ENCODE measurements at places on chromosomes 16 and 17.
A peak's percentile ranks its signal among the peaks of the same experiment; 100 is the strongest.

- DNase-seq: no peak
Measured at GRCh38 chr16:85056211-85056748, 28.7 kb downstream of the KIAA0513 start.

DNA sequence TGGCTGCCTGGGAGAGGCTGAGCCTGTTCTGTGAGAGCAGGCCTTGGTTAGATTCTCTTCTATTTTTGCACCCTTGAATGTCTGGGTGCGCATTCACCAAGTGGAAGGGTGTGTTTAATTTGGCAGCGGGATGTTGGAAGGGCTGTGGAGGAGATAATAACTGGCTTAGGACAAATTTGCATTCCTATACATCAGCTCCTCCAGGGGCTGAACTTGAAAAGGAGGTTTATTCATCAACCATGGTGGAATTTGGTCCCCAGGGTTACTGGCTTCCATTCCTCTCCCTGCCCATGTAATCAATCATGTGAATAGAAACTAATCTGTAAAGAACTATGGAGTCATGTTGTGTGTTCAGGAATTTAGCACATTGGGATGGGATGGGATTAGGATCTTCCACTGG is 100.2 kb upstream of the FOXF1 start:
- DNase-seq: no peak

- no peak for DNase-seq
Measured at GRCh38 chr16:86072328-86073102, 173.6 kb downstream of the IRF8 start.

DNA sequence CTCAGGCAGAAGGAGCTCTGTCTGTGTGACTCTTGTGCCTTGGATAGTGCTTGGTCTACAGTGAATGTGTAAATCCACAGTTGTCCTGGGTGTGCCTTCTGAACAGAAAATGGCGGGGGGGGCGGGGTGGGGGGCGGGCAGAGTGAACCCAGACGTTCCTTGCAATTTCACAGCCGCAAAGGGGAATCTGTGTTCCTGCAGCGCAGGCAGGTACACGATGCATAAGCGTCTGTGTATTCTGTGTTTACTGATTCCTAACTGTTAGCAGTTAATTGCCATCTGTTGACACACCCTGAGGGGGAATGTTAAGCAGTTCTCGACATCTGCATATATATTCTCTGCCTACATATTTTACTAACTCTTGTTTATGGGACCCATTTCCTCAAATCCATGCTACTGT is 123.5 kb upstream of the ZFHX3 start:
- no peak for DNase-seq

- no peak for DNase-seq
Measured at GRCh38 chr16:89600427-89600826, 13.0 kb upstream of the DPEP1 start.

DNA sequence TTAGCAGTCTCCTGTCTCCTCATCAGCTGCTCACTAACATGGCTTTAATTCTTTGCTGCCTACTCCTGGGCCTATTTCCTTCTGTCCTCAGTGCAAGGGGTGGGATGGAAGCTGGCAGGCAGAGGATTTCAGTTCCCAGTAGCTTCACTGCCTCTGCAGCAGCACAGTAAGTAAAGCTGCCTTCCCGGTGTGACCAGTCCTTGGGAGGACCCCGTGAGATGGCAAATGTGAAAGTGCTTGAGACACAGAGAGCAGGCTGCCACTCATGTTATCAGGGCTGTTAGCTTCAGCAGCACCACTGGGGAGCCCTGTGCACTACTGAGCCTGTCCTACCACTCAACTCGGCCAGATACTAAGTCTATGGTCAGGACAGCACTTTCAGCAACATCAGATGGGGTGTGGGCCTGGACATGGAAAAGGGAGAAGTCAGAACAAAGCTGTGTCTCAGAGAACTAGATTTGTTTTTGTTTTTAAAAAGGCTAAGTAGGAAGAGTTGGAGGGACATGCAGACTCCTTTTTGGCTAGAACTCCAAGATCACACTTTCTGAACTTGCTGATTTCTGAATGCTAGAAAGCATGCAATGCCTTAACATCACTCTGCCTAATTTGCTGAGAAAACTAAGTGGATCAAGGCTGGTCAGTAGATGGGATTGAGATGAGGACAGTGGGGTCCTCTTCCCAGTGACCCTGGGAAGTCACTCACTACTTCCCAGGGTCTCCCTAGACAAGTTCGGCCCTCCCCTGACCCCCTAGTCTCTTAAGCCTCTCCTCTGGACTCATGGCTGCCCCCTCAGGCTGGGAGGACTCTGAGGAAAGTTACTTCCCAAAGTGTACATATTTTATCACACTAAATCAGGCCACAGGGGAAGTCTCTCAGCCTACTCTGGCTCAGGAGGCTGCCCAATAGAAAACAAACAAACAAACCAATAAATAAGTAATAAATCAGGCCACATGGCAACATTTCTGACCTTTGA is 1.1 kb downstream of the ACSF2 start:
- DNase-seq: peak; percentile 23

DNA sequence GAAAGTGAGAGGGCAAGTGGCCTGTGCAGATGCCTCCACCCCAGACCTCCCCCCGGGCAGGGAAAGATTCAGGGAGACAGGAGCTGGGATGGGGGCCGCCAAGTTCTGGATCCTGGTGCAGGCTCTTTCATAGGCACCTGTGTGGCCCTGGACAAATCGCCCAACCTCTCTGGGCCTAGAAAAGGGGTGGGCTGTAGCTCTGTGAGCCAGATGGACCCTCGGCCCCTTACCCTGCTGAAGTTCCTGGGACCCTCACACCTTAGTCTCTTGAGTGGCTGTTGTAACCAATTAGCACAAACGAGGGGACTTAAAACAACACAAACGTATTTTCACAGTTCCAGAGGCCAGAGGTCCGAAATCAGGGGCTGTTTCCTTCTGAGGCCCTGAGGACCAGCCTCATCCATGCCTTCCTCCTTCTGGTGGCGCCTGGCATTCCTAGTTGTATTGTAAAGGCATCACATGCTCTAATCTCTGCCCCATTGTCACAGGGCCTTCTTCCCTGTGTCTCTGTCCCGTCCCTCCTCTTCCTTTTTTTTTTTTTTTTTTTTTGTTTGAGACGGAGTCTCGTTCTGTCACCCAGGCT is 352.6 kb downstream of the SEC14L1 start:
- DNase-seq: no peak

DNA sequence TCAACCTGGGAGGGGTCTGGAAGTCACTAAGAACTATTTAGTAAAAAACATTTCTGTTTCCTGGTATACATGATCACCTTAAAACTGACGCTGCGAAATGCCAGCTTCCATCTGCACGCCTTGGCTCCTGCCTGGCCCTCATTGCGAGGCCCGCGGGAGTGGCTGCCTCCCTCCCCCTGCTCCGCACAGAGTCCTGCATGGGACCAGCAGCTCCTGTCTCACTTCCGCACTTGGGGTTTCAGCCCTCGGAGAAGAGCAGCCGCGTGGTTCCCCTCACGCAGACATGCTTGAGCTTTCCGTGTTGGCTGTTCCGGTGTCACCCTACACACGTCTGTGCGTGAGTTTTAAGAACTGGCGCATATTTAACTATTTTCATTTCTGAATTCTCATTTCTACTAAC is 18.4 kb downstream of the MTHFSD start:
- no peak for DNase-seq

DNA sequence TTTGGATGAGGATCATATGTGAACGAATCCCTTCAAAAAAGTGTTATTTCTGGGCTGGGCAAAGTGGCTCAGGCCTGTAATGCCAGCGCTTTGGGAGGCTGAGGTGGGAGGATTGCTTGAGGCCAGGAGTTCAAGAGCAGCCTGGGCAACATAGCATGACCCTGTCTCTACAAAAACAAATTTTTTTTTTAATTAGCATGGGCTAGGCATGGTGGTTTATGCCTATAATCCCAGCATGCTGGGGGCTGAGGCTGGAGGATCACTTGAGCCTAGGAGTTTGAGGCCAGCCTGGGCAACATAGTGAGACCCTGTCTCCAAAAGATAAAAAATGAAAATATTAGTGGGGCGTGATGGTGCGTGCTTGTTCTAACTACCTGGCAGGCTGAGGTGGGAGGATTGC is 4.6 kb downstream of the TAOK1 start:
- no peak for DNase-seq

- no peak for DNase-seq
Measured at GRCh38 chr16:71338632-71339031, 19.9 kb upstream of the CALB2 start.

- no peak for DNase-seq
Measured at GRCh38 chr16:64122177-64122576, 999.7 kb downstream of the CDH11 start.

DNA sequence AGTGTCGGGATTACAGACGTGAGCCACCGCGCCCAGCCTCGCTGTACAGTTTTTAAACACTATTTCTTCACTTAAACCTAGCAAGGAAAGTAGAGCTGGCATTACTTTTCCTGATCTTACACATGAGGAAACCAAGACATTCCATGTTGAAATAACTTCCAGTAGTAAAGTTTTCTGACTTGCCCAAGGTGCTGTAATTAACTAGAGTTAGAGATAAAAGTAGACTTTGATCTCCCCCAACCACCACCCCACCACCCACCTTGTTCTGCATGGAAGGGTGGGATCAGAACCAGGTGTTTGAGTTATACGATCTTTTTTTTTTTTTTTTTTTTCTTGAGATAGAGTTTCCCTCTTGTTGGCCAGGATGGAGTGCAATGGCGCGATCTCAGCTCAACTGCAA is 47.1 kb downstream of the CENPV start:
- no peak for DNase-seq

GRCh38 chr17:75645889-75646637 is 12.8 kb downstream of the SMIM5 start:
- no peak for DNase-seq

DNA sequence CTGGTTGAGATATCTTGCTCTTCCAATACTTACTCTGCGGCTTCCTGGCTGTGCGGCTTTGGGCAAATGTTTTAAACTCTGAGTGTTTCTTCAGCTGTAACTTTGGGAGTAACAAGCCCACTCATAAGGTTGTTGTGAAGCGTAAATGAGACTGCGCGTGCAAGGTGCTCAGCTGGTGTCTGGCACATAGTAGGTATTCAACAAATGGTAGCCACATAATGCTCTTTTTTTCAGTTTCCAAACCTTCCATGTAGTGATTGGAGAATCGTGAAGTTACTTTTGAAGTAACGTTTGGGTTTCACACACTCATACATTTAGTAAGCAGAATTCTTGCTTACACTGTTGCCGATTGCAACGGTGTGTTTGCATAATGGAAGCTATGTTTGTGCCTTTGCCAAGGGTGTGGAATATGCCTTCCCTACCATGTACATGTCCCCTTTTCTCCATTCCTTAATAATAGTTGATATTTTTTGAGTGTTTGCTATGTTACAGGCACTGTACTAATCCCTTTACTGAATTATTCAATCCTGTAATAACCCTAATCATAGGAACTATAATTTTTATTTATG is 829 bp downstream of the DHRS7B start:
- DNase-seq: no peak

DNA sequence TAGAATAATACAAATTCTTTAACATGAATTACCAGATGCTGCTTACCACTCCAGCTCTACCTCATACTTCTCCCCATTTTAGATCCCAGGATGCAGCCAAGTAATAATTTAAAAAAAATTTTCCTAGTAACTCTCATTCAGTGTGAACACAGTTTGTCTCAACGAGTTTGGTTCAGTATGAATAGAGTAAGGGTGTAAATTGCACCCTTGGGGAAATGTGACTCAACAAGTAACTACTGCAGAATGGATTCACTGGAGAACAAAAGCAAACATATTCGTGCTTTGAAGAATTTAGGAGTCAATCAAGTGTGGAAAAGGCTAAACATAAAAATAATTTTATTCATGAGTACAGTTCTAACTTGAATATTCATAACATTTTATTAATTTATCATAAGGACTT is 23.0 kb downstream of the KCNJ16 start:
- DNase-seq: no peak

- no peak for DNase-seq
Measured at GRCh38 chr16:82971126-82971525, 344.4 kb downstream of the CDH13 start.

- no peak for DNase-seq
Measured at GRCh38 chr16:28556914-28557320, 3.2 kb downstream of the SGF29 start.

DNA sequence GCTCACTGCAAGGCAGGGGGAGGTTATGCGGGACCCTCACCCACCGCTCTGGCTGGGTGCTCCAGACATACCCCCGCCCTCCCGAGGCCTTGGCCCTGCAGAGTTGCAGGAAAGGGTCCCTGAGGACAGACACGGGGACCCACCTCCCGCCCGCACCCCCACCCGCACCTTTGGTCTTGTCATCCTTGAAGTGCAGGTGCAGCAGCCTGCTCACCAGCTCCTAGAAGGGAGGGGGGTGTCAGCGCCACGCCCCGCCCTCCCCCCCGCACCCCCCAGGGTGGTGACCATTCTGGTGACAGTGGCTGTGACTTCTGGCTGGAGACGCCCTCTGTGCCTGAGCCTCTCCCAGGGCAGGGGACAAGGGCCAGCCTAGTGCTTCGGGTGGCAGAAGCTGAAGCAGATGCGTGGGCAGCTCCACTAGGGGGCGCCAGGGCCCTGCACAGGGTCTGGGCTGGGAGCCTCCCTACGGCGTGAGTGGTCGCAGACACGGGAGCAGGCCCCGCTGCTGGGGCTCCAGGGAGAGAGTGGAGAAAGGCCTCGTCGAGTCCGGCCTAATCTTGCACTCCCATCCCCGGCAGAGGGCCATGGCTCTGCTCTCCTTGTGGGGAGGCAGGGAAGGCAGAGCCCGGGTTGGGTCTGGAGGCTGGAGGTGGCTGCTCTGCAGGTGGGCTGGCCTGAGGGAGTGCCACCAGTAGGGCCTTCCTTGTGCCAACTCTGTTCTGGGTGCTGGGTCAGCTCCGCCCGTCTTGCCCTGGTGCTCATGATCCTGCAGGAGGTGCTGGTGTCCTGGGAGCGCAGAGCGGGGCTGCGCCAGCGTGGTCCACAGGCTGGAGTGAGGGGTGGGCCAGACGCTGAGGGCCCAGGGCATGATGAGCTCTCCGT is 2.7 kb downstream of the CENPX start:
- peak; percentile 64 for DNase-seq

DNA sequence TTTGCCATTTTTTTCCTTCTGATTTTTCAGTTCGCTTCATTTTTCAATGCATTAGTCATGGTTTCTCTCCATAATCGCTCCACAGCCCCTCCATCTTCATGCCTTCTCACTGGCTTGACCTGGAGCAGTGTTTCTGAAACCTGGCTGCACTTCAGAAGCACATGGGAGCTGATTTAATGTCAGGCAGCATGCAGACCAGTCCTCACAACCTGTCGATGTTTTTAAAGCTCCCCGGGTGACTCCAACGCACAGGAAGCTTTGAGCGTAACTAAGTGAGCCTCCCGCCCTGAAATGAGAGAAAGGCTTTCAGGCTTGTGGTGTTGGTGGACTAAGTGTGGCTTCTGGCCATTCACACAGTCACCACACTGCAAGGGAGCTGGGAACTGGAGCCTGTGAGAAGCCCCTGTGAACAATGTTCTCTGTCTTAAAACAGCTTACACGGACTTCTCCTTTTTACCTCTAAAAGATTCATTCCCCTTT is 16.8 kb upstream of the DRG2 start:
- no peak for DNase-seq

Data from activated T-helper 2 cell treated with anti-CD3 and anti-CD28 coated beads, Interferon-gamma antibody, Interleukin-2, Interleukin-4, amounts not matched to agents 10 μg/mL and 5 μg/mL and 100 μg/mL, durations not matched to agents 14 hours and 24 hours and 36 hours (primary cell).